Activated CD4-positive, alpha-beta T cell treated with anti-CD3 and anti-CD28 coated beads, Interleukin-2, amount 10 ng/mL, durations not matched to agents 24 days and 14 days (primary cell): ENCODE measurements at places on chromosomes 12 and 14. TPM values are rescaled to one million over a fixed set of nuclear protein-coding genes. Genes with fewer than 3 reads are reported as not detected.
A peak's percentile ranks its signal among the peaks of the same experiment; 100 is the strongest.

DNA sequence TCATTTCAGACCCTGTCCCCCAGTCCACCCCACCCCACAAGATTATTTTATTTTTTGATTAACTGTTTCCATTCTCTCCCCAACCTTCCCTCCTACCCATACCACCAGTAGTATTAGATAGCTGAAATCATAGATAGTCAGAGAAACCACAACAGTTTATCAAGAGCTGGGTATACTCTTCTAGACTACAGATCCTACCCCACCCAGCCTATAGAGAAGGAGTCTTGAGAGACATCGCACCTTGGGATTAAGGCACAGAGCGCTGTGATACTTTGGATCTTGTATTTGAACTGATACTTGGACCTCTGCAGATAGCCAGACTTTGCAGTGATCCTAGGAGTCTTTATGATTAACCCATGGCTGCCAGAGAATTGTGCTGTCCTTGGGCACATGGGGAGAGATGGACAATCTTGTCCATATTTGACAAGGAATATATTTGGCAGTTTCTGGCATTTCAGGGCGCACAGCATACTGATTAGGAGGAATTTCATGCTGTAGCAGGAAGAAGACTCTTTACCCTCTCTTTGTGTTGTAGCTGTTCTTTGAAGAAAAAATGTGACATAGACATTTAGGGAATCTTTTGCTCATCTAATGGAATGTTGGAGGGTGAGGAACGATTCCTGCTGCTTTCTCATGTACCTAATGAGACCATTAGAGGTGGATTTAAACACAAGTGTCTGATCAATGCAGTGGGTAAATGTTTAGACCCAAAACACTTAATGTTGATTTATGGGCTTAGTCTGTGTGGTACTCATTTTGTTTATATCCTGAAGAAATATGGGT lies 982 bp downstream of the RBMS2 start:
- no peaks in the 10 kb centered on the region for H3K36me3 ChIP-seq
- H3K27me3 ChIP-seq, result no peaks in the 10 kb centered on the region
- H3K27ac ChIP-seq, result peak overlapping the region; percentile 75
- H3K4me1 ChIP-seq, result peaks cover 29% of the 10 kb centered on the region

The IL26 gene
- total RNA-seq, result 6.9 and 7.7 TPM in 2 replicates

The ARMH4 gene
- total RNA-seq, result 0.12 TPM in 1 of 2 replicates, not detected in the other

The ACOT6 gene
- total RNA-seq, result not detected in 2 replicates

The PTGER2 gene
- 66.7 and 69.9 TPM in 2 replicates for total RNA-seq

The NTN4 gene
- total RNA-seq, result not detected in 2 replicates

DNA sequence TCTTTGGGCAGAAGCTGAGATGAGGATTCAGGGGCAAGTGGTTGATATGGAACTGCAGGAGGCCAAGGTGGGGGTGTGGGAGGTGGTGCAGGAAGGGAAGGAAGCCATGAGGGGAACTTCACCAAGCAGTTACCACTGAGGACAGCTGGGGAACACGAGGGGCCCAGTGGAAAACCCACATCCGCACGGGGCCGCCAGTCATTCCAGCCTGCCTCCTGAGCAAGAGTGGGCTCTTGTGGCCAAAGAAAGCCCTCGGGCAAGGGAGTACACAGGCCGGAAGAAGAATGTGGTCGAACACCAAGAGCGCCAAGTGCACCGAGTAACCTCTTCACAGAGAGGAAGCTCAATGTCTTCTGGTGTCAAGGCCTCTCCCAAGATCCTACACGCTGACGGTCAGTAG lies 252.2 kb upstream of the FOXN3 start:
- no peaks in the 10 kb centered on the region for H3K27me3 ChIP-seq
- DNase-seq, result peak; percentile 69
- peaks cover 30% of the 10 kb centered on the region for H3K4me1 ChIP-seq
- H3K36me3 ChIP-seq, result peaks cover 3% of the 10 kb centered on the region
- no peak overlapping the region for H3K4me3 ChIP-seq

DNA sequence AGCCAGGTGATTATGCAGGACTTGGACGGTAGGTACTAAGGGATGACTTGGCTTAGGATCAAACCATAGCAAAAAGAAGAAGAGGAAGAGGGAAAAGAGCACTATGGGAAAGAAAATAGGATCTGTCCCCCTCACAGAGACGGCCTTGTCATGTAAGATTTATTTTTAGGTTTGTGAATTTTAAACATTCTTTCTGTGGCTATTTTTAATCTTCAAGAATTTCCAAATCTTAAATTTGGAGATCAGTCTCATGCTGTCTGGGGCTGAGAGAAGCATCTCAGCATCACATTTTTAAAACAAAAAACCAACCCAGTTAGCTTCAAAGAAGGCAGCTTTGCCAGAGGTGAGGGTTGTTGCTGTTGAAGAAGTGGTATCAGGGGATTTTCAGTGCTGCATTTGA lies 52.6 kb upstream of the STRN3 start:
- no peaks in the 10 kb centered on the region for H3K27me3 ChIP-seq
- H3K4me3 ChIP-seq, result no peak overlapping the region
- DNase-seq, result no peak

DNA sequence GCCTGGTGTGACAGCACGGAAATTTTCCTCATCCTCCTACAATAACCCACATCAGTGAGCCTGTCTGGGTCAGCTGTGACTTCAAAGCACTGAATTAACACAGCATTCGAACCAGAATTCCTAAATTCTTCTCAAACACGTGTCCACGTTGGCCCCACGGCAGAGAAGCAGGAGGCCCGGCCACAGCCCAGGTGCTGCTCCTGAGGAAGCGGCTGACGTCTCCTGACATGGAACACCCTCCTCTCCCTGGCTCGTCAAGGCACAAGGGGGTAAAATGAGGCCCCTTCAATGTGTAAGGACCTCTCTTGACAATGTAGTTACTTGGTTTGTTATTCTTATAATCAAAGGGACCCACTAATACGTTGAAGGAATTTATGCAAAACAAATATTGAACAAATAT lies 156.3 kb upstream of the GSC start:
- no peak overlapping the region for H3K4me3 ChIP-seq
- H3K4me1 ChIP-seq, result no peaks in the 10 kb centered on the region
- DNase-seq, result no peak
- H3K27me3 ChIP-seq, result no peaks in the 10 kb centered on the region

GRCh38 chr14:99348816-99349614 lies 77.0 kb upstream of the BCL11B start:
- no peaks in the 10 kb centered on the region for H3K36me3 ChIP-seq
- no peak overlapping the region for H3K4me3 ChIP-seq
- no peak overlapping the region for H3K27ac ChIP-seq
- H3K27me3 ChIP-seq, result peaks cover 10% of the 10 kb centered on the region
- H3K4me1 ChIP-seq, result no peaks in the 10 kb centered on the region

The SCFD1 gene
- total RNA-seq, result 75.3 and 81.0 TPM in 2 replicates

The KIF26A gene
- total RNA-seq, result 0.24 and 0.26 TPM in 2 replicates

The SLC4A8 gene
- 1.4 and 2.3 TPM in 2 replicates for total RNA-seq

DNA sequence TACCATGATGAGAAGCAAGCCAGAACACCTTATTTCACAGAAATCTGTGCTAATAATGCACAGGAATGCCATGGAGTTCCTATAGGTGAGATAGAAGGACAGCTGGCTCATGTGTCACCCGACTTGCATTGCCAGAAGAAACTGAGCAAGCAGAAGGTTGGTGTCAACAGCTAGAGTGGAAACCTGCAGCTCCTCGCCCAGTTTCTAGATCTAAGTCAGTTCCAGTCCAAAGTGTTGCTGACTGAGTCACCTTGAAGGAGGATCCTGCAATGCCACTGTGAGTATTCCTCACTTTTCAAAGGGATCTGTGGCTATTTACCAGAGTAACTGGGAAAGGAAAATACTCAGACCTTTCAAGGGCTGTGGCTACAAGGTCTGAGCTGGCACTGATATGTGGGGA lies 17.1 kb downstream of the CDKL1 start:
- no peaks in the 10 kb centered on the region for H3K36me3 ChIP-seq
- no peak overlapping the region for H3K4me3 ChIP-seq
- H3K27me3 ChIP-seq, result no peaks in the 10 kb centered on the region

DNA sequence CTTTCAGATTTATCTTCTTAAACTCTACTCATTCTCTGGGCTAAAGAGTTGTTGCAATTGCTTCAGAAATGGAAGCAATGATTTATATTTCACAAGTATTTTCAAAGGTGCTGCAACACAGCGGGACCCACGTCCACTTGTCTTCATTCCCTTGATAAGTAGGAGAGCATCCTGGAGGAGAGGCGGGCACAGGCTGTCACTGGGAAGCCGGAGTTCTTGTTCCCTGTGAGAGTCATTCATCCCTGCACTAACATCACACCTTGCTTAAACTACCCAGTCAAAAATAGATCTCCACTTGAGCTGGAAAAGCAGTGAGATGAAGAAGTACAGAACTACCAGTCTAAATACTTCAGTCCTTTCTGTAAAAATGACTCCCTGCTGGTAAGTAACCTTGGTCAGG lies 160.5 kb upstream of the RASSF8 start:
- no peak for DNase-seq
- H3K27me3 ChIP-seq, result no peaks in the 10 kb centered on the region
- no peaks in the 10 kb centered on the region for H3K36me3 ChIP-seq
- H3K27ac ChIP-seq, result no peak overlapping the region
- H3K4me3 ChIP-seq, result no peak overlapping the region
- H3K4me1 ChIP-seq, result peaks cover 3% of the 10 kb centered on the region

DNA sequence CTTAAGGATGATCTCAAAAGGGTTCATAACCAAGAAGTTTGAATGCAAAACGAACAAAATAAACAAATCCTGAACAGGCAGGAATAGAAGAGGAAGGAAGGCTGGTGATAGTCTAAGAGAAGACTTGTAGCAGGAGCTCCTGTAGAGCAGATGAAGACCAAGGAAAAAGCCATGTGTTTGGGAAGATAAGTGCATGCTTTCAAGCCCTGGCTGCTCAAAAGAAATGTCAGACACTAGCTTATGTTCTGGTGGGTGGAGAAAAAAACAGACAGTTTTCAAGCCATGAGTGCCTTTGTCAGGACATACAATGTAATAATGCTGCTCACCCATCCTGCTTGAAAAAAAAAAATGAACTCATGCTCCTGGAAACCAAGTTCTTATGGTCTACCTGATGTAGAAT lies 27.4 kb downstream of the TAOK3 start:
- no peak overlapping the region for H3K4me3 ChIP-seq
- H3K4me1 ChIP-seq, result peaks cover 13% of the 10 kb centered on the region
- no peaks in the 10 kb centered on the region for H3K27me3 ChIP-seq
- peaks cover 8% of the 10 kb centered on the region for H3K36me3 ChIP-seq
- no peak for DNase-seq
- H3K27ac ChIP-seq, result no peak overlapping the region

- H3K27ac ChIP-seq, result no peak overlapping the region
- peaks cover 9% of the 10 kb centered on the region for H3K27me3 ChIP-seq
- peaks cover under 1% of the 10 kb centered on the region for H3K4me1 ChIP-seq
Observed at GRCh38 chr12:118010903-118011302, 5.6 kb upstream of the RFC5 start.

GRCh38 chr12:2304223-2304622 lies 251.4 kb downstream of the CACNA1C start:
- no peak for DNase-seq
- H3K4me1 ChIP-seq, result peaks cover 2% of the 10 kb centered on the region
- no peaks in the 10 kb centered on the region for H3K36me3 ChIP-seq

The TRPV4 gene
- not detected in 2 replicates for total RNA-seq

The ACOT4 gene
- total RNA-seq, result 1.3 and 1.4 TPM in 2 replicates

- no peaks in the 10 kb centered on the region for H3K4me1 ChIP-seq
- H3K4me3 ChIP-seq, result no peak overlapping the region
- H3K36me3 ChIP-seq, result no peaks in the 10 kb centered on the region
- no peak for DNase-seq
- H3K27me3 ChIP-seq, result peaks cover 1% of the 10 kb centered on the region
Observed at GRCh38 chr14:56394826-56395530, 184.6 kb upstream of the TMEM260 start.

- H3K27ac ChIP-seq, result peak overlapping the region; percentile 93
- no peaks in the 10 kb centered on the region for H3K27me3 ChIP-seq
- H3K4me3 ChIP-seq, result peak overlapping the region; percentile 98
- peak; percentile 80 for DNase-seq
- H3K4me1 ChIP-seq, result peaks cover 57% of the 10 kb centered on the region
Observed at GRCh38 chr12:89350630-89351488, 1.4 kb downstream of the DUSP6 start.

DNA sequence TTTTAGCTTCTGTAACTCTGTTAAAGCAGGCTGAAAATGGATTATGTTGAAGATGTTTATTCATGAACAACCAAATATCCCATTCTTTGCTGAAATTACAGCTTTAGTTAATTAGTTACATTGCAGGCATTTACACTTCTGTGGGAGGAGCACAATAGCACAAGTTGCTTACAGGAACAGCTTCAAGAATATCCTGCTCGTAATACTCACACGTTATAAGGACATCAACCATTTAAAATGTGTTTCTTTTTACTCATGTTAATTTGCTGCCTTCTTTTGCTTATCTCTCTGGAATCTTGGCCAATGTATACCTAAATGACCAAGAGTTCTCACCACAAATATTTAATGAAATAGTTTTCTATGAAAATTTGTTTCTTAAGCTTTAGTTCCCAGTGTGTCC lies 305.2 kb upstream of the SYT1 start:
- H3K4me1 ChIP-seq, result no peaks in the 10 kb centered on the region
- no peaks in the 10 kb centered on the region for H3K36me3 ChIP-seq
- DNase-seq, result no peak
- no peaks in the 10 kb centered on the region for H3K27me3 ChIP-seq
- no peak overlapping the region for H3K4me3 ChIP-seq

GRCh38 chr12:120855823-120856588 lies 48.2 kb downstream of the SPPL3 start:
- peaks cover 2% of the 10 kb centered on the region for H3K27me3 ChIP-seq
- DNase-seq, result peak; percentile 65
- H3K36me3 ChIP-seq, result peaks cover 17% of the 10 kb centered on the region
- peaks cover 35% of the 10 kb centered on the region for H3K4me1 ChIP-seq
- no peak overlapping the region for H3K27ac ChIP-seq

The SPIC gene
- not detected in 2 replicates for total RNA-seq

The DLK1 gene
- not detected in 2 replicates for total RNA-seq

DNA sequence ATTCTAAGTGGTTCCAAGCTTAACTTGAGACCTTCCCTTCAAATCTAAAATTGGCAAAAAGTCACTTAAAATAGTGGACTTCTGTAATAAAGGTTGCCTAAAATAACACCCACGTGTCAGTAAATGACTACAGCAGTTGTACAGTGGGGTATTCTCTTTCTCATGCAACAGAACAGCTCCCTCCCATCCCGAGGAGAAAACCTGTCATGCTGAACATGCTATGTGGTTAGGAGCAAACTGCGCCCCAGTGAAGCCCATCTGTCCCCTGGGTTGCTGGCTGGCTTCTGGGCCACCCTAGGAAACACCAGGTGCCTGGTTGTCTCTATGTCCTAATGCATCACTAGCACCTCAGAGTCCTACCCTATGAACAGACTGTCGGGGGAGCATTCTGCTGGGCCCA lies 2.7 kb downstream of the BTBD6 start:
- peak overlapping the region; percentile 29 for H3K27ac ChIP-seq
- H3K4me1 ChIP-seq, result peaks cover 11% of the 10 kb centered on the region
- H3K36me3 ChIP-seq, result peaks cover 29% of the 10 kb centered on the region
- H3K4me3 ChIP-seq, result no peak overlapping the region
- no peaks in the 10 kb centered on the region for H3K27me3 ChIP-seq

GRCh38 chr14:76771437-76771980 lies 10.2 kb downstream of the VASH1 start:
- no peaks in the 10 kb centered on the region for H3K36me3 ChIP-seq
- H3K27me3 ChIP-seq, result no peaks in the 10 kb centered on the region
- peaks cover 30% of the 10 kb centered on the region for H3K4me1 ChIP-seq
- no peak overlapping the region for H3K4me3 ChIP-seq
- no peak for DNase-seq

- peaks cover 16% of the 10 kb centered on the region for H3K36me3 ChIP-seq
- no peak for DNase-seq
- H3K27ac ChIP-seq, result no peak overlapping the region
- H3K4me3 ChIP-seq, result no peak overlapping the region
Observed at GRCh38 chr14:95137804-95138167, 19.5 kb downstream of the DICER1 start.

The KRT73 gene
- 0.09 TPM in 1 of 2 replicates, not detected in the other for total RNA-seq

- DNase-seq, result no peak
- no peak overlapping the region for H3K4me3 ChIP-seq
- H3K36me3 ChIP-seq, result no peaks in the 10 kb centered on the region
- no peaks in the 10 kb centered on the region for H3K27me3 ChIP-seq
- H3K27ac ChIP-seq, result no peak overlapping the region
Observed at GRCh38 chr12:102759466-102759865, 157.6 kb downstream of the PAH start.
